ENCODE measurements at places on chromosomes 1 and 21.

- DNase-seq, result no peak
Measured at GRCh38 chr1:49098866-49099265, 322.2 kb upstream of the BEND5 start.

GRCh38 chr1:145545055-145545454, 62.7 kb upstream of the GPR89A start:
- no peak for DNase-seq

- no peak for DNase-seq
Measured at GRCh38 chr1:212916481-212917133, 33.7 kb upstream of the VASH2 start.

GRCh38 chr1:115648717-115649691, 7.2 kb downstream of the VANGL1 start:
- no peak for DNase-seq

- DNase-seq, result no peak
Measured at GRCh38 chr1:32883338-32884031, 2.8 kb upstream of the HPCA start.

- no peak for DNase-seq
Measured at GRCh38 chr1:7333094-7333493, 438.0 kb upstream of the VAMP3 start.

Measured in Panc1 (cell line).